ENCODE measurements at places on chromosomes 2 and 18.

- DNase-seq = no peak
These were observed 12.9 kb upstream of the TEX51 start for GRCh38 chr2:126885751-126886210.

DNA sequence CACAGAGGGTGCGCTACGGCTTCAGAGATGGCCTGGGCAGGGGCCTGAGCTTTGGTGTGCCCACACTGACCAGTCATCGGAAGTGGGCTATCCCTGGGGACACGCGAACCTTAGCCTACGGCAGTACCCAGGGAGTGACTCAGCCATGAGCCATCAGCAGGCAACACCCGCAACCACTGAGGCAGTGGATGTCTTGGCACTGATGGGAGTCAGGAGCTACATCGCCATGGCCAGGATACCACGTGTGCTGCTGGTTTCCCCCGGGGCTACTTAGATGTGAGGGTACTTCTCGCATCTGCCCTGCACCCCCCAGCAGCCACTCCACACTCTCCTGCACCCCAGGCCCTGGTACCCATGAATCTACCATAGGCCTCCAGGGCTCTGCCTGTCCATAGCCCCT lies 12.8 kb upstream of the HPCAL1 start:
- DNase-seq = no peak

- DNase-seq = no peak
These were observed 293.7 kb upstream of the HDAC4 start for GRCh38 chr2:239694487-239694886.

DNA sequence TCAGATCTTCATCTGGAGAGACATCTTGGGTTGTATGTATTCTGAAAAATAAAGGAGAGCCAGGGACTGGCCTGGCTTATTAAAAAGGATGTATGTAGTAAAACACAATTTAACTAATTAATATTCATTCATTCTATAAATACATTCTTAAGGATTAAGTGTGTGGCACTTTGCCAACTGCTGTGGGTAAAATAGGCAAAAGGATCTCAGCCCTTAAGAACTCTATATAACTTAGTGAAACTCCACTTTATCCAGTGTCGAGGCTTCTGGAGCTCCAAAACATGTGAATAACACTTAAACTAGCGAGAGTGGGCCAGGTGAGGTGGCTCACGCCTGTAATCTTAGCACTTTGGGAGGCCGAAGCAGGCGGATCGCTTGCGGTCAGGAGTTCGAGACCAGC lies 7.7 kb upstream of the STK39 start:
- no peak for DNase-seq

- DNase-seq = no peak
These were observed 711 bp downstream of the DOK6 start for GRCh38 chr18:69401226-69401971.

DNA sequence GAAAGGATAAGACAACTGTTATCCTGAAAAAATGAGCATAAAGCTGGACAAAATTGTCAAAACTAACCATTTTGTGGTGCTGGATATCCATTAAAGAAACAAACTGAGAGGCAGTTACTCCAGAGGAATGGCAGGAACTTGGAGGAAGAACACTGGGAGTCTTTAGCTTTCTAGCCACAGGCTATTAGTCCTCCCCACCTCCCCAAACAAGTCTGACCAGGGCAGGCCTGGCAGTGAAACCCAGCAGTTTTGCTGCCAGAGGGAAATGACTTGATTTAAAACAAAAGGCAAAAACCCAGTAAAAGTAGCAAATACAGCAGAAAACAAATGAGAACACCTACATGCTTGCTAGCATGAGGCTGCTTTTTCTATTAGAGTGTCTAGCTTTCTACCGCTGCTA lies 34.9 kb downstream of the OSBPL1A start:
- no peak for DNase-seq

DNA sequence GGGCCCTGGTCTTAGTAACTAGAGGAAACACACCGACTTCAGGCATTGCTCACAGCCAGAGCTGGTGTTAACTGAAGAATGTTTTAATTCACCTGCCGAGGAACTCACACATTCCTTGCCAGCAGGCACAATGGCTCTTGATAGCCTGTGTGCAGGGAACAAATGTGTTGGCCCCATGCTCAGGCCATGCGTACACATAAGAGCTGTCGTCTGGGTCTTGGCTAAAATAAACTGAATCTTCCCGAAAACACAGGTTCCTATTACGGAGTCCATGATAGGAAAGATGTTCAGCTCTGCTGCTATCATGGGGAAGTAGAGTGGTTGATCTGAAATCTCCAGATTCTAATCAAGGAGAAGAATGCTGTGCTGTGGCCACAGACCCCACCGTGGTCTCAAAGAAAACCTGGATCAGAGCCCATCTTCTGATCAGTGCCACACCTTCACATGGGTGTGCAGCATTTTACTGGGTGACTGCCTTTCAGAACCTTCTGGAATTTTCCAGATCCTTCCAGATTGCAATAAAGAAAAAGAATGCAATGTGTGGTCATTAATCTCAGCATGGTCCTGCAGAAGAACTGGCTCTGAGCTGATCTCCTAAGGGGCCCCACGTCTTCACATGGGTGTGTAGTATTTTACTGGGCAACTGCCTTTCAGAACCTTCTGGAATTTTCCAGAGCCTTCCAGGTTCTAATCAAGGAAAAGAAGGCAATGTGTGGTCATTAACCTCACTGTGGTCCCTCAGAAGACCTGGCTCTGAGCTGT lies 17.2 kb downstream of the MBP start:
- DNase-seq = no peak

- DNase-seq = no peak
These were observed 359.5 kb downstream of the CPS1 start for GRCh38 chr2:210915912-210916311.

DNA sequence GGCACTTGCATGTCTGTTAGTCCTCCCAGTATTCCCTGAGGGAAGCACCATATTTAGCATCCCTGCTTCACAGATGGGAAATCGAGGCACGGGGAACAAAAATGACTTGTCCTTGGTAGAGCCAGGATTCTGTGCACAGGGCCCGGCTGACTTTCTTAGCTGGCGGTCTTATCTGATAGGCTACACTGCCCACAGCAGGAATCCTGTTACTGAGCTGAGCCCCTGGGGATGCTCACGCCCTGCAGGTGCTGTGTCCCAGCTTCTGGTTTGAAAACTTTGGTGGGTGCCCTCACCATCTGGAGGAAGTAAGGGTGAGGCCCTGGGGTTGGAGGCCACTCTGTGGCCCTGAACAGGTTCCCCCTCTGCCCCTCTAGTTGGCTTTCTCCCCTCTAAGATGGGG lies 68.4 kb upstream of the MCFD2 start:
- no peak for DNase-seq

- DNase-seq = no peak
These were observed 27.2 kb downstream of the ANKRD29 start for GRCh38 chr18:23635283-23636070.
